ENCODE measurements at places on chromosomes 7 and 10.
A peak's percentile ranks its signal among the peaks of the same experiment; 100 is the strongest.

DNA sequence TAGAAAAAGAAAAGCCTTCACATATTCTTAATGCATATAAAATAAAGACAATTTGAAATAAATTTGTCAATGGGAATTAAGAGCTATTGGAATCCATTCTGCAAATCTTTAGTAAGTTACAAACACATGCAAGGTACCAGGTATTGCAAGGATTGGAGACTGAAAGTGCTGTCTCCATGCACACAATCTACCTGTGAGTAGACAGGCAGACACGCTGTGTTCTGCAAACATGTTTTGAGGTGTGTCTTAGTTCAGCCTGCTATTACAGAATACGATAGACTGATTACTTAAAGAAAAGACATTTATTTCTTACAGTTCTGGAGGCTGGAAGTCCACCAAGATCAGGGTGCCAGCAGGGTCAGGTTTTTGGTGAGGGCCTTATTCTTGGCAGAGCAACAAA is 10.0 kb downstream of the NMT2 start:
- DNase-seq, result no peak

- DNase-seq, result no peak
Measured at GRCh38 chr7:102285540-102286236, 980 bp upstream of the SH2B2 start.

DNA sequence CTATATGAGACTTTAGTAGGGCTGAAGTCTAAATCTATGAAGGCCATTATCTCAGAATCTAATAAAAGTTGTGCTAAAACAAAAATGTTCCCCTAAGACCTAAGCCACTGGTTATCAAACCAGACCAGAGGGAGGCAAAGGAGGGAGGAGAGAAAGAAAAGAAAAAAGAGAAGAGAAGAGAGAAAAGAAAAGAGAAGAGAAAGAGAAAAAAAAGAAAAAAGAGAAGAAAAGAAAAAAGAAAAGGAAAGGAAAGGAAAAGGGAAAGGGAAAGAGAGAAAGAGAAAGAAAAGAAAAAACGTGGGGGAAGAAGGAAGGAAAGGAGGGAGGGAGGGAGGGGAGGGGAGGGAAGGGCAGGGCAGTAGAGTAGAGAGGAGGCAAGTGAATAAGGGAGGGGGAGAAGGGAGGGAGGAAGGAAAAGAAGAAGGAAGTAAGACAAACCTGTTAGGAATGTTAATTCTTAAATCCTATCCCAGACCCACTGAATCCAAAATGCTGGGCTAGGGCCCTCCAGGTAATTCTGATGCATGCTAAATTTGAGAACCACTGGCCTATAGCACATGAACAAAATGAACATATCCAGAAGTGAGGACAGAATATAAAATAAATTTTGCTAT is 98.9 kb downstream of the TPK1 start:
- no peak for DNase-seq

DNA sequence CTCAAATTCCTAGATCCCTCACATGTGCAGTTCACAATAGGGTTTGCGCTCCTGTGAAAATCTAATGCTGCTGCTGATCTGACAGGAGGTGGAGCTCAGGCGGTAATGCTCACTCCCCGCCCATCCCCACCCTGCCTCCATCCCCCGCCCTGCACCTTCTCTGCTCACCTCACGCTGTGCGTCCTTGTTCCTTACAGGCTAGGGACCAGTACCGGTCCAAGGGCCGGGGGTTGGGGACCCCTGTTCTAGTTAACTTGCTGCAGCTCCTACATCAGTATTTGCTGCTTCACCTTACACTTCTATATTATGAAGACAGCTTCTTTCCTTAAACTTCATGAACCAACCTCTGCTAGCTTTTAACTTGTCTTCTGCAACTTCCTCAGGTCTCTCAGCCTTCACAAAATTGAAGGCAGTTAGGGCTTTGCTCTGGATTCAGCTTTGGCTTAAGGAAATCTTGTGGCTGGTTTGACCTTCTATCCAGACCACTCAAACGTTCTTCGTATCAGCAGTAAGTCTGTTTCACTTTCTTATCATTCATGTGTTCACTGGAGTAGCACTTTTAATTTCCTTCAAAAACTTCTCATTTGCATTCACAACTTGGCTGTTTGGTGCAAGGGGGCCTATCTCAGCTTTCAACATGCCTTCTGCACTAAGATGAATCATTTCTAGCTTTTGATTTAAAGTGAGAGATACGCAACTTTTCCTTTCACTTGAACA is 1.7 kb upstream of the TNKS2 start:
- DNase-seq, result peak; percentile 37

DNA sequence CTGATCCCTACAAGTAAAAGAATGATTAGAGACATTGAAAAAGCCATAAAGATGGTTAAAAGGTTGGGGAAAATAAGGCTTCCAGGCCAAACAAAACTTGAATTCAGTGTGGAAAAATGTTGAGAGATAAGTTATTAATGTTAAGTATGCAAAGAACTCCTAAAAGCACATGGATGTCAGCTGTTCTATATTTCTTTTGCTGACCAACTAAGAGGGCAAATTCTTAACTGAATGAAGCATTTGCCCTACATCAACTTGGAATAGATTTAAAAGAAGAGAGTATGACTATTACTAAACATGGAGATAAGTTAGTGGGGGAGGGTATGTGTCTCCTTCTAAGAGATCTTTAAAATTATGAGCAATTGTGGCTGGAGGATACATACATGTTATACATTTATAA is 124.8 kb downstream of the KIAA1217 start:
- no peak for DNase-seq

DNA sequence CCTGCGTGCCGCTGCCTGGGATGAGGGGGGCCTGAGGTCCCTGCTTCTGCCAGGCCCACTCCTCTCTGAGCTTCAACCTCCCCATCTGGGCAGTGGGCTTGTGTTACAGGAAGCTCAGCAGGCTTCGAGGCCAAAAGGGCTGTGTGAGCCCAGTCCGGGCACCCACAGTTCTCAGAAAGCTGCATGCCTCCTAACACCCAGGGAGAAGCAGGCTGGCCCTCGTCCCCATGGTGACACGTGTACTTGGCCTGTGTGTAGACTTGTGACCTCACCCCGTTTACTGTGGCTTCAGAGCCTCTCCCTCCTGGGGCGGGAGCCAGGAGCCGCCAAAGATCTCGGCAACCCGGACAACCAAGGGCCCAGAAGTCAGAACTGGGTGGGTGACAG is 2.2 kb upstream of the GRIFIN start:
- no peak for DNase-seq

- no peak for DNase-seq
Measured at GRCh38 chr10:2076528-2076927, 339.2 kb upstream of the ADARB2 start.

DNA sequence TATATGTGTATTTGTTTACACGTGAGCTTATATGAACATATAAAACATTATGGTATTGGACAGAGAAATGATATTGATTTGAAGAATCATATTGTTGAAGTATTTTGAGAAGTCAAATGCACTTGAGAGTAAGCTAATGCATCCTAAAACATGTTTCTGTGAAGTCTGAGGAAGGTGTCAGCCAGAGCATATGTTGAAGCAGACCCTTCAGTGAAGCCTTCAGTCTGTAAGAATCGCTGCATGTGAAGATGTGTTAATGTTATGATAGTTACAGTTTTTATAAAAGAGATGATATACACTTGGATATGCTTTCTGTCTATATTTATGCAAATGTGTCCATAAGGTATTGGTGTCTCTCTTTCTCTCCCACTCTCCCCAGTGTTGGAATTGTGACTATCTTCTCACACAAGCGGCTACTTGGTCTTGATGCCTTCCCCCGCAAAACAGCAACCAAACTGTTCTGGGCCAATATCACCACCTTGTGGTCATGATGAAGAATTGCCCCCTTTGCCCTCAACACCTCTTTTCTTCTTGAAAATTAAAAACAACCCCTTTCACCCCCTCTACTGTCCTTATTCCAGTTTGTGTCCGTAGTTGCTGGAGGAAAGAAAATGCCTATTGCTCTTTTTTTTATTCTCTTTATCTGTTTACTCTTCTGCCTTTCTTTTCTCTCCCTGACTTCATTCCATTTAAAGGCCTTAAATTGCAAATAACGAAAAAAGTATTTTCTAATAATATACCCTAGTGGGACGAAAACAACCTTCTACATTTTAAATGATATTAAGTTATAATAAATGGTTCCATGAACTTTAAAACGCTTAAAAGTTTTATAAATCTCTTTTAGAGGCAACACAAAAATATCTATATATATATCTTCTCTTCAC is 64.9 kb downstream of the IKZF1 start:
- DNase-seq, result no peak

- DNase-seq, result no peak
Measured at GRCh38 chr7:106070567-106071254, 41.4 kb downstream of the SYPL1 start.
